ENCODE measurements at places on chromosomes 2 and 18. TPM values are rescaled to one million over a fixed set of nuclear protein-coding genes. Genes with fewer than 3 reads are reported as not detected.

GRCh38 chr2:22950431-22950830, 434.5 kb upstream of the KLHL29 start:
- H3K27ac ChIP-seq = no peak overlapping the region
- H3K36me3 ChIP-seq = no peaks in the 10 kb centered on the region
- no peaks in the 10 kb centered on the region for H3K27me3 ChIP-seq
- no peak for DNase-seq
- H3K4me1 ChIP-seq = no peaks in the 10 kb centered on the region

GRCh38 chr2:232623768-232624765, 9.3 kb upstream of the EFHD1 start:
- no peak overlapping the region for H3K4me3 ChIP-seq
- no peak overlapping the region for H3K27ac ChIP-seq
- no peaks in the 10 kb centered on the region for H3K4me1 ChIP-seq

GRCh38 chr2:212005085-212005671, 533.4 kb downstream of the ERBB4 start:
- no peaks in the 10 kb centered on the region for H3K4me1 ChIP-seq
- H3K4me3 ChIP-seq = no peak overlapping the region

GRCh38 chr2:104321116-104321795, 532.7 kb upstream of the POU3F3 start:
- H3K27ac ChIP-seq = no peak overlapping the region
- H3K4me1 ChIP-seq = no peaks in the 10 kb centered on the region
- no peaks in the 10 kb centered on the region for H3K27me3 ChIP-seq
- no peaks in the 10 kb centered on the region for H3K36me3 ChIP-seq
- no peak for DNase-seq

GRCh38 chr2:236485519-236485918, 84.1 kb upstream of the ACKR3 start:
- no peaks in the 10 kb centered on the region for H3K36me3 ChIP-seq
- no peaks in the 10 kb centered on the region for H3K27me3 ChIP-seq
- no peaks in the 10 kb centered on the region for H3K4me1 ChIP-seq
- no peak for DNase-seq
- H3K27ac ChIP-seq = no peak overlapping the region

GRCh38 chr2:9089831-9090230, 86.3 kb upstream of the MBOAT2 start:
- H3K27ac ChIP-seq = no peak overlapping the region
- no peaks in the 10 kb centered on the region for H3K36me3 ChIP-seq
- no peak overlapping the region for H3K4me3 ChIP-seq
- H3K4me1 ChIP-seq = no peaks in the 10 kb centered on the region
- DNase-seq = no peak
- H3K27me3 ChIP-seq = no peaks in the 10 kb centered on the region

Gene TWSG1
- 3.7 TPM for total RNA-seq

GRCh38 chr2:216006164-216006663, 7.1 kb downstream of the MREG start:
- H3K4me1 ChIP-seq = peaks cover 5% of the 10 kb centered on the region
- H3K4me3 ChIP-seq = no peak overlapping the region
- H3K36me3 ChIP-seq = no peaks in the 10 kb centered on the region
- no peak overlapping the region for H3K27ac ChIP-seq
- no peaks in the 10 kb centered on the region for H3K27me3 ChIP-seq

GRCh38 chr18:10284540-10285282, 169.7 kb upstream of the APCDD1 start:
- no peaks in the 10 kb centered on the region for H3K27me3 ChIP-seq
- no peak overlapping the region for H3K4me3 ChIP-seq
- no peaks in the 10 kb centered on the region for H3K36me3 ChIP-seq
- H3K27ac ChIP-seq = no peak overlapping the region
- no peaks in the 10 kb centered on the region for H3K4me1 ChIP-seq
- DNase-seq = no peak

DNA sequence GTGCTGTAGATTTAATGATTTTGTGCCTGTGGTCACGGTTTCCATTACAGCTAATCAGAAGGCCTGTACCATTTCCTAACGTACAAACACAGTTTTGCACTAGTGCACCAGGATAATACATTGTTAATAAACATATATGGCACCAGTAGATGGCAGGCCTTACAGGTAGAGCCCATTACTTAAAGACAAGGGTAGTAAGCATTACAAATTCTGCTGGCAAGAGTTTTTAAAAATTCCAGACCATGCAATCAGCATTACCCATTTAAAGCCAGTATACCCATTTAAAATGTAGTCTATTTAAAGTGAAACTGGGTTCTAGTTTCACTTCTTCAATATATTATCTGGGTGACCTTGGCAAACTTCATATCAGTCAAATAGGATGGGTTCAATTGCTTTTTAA, 224.2 kb downstream of the NUP35 start:
- no peaks in the 10 kb centered on the region for H3K36me3 ChIP-seq
- H3K4me3 ChIP-seq = no peak overlapping the region
- DNase-seq = no peak
- no peaks in the 10 kb centered on the region for H3K4me1 ChIP-seq
- no peaks in the 10 kb centered on the region for H3K27me3 ChIP-seq
- H3K27ac ChIP-seq = no peak overlapping the region

DNA sequence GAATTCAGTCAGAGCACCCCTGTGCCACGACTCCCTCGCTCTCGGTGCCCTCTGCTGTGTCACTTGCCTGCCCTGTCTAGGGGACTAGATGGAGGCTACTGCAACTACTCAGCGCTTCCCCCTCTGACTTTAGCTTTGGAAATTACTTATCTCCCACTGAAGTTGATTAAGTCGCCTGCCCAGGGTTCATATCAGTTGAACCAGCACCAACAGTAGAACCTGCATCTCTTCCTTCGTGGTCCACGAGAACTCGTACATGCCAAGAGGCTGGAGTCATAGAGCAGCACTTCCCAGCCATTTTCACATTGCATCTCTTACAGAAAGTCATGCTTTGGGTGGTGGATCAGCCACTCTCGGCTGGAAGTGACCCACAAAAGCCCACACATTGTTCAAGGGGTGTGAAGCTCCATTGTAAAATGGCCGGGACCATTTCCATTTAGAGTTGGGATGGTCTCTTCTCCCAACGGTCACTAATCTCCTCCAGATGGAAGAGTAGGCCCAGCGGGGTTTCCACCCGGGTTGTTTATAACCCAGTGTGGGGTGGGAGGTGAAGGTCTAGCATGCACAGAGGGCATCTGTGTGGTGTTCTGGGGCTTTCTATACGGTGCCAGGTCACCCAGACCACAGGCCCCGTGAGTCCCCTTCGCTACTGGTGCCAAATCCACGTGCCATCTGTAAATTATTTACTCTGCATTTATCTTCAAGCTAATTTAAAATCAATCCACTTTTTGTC, 38.0 kb downstream of the STEAP3 start:
- no peak overlapping the region for H3K4me3 ChIP-seq
- DNase-seq = no peak
- H3K27me3 ChIP-seq = no peaks in the 10 kb centered on the region
- no peaks in the 10 kb centered on the region for H3K36me3 ChIP-seq
- no peak overlapping the region for H3K27ac ChIP-seq

Gene SERPINB12
- not detected for total RNA-seq

GRCh38 chr18:52679354-52679753, 339.4 kb downstream of the DCC start:
- no peaks in the 10 kb centered on the region for H3K4me1 ChIP-seq
- DNase-seq = no peak
- no peak overlapping the region for H3K4me3 ChIP-seq
- no peak overlapping the region for H3K27ac ChIP-seq

Gene CRYBA2
- total RNA-seq = not detected

Gene OSBPL6
- total RNA-seq = 0.05 TPM

- H3K36me3 ChIP-seq = no peaks in the 10 kb centered on the region
- no peaks in the 10 kb centered on the region for H3K4me1 ChIP-seq
- H3K27me3 ChIP-seq = no peaks in the 10 kb centered on the region
- H3K4me3 ChIP-seq = no peak overlapping the region
- no peak for DNase-seq
- no peak overlapping the region for H3K27ac ChIP-seq
Measured at GRCh38 chr18:56696966-56697365, 45.8 kb downstream of the WDR7 start.

Measured in naive thymus-derived CD4-positive, alpha-beta T cell (primary cell).